ENCODE measurements at places on chromosomes 4 and X.

DNA sequence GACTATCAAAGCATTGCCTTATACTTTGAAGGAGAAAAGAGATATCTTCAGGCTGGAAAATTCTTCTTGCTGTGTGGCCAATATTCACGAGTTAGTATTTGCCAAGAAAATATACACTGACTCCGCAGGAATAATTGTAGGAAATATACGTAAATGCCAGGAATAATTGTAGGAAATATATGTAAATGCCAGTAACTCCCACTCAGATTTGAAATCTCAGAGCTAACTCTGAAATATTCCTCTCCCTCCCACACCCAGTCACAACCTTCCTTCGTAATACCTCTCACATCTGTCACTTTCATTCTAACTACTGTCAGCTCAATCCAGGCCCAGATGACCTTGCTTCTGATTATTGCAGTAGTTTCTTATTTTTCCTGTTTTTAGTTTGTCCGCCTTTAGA is 73.5 kb downstream of the WDR19 start:
- DNase-seq: peak; percentile 3

- DNase-seq: no peak
Observed at GRCh38 chr4:85522836-85523235, 47.9 kb downstream of the ARHGAP24 start.

- no peak for DNase-seq
Observed at GRCh38 chrX:1181170-1181569, 31.3 kb downstream of the CRLF2 start.

- DNase-seq: no peak
Observed at GRCh38 chr4:87033902-87034301, 99.1 kb downstream of the AFF1 start.

DNA sequence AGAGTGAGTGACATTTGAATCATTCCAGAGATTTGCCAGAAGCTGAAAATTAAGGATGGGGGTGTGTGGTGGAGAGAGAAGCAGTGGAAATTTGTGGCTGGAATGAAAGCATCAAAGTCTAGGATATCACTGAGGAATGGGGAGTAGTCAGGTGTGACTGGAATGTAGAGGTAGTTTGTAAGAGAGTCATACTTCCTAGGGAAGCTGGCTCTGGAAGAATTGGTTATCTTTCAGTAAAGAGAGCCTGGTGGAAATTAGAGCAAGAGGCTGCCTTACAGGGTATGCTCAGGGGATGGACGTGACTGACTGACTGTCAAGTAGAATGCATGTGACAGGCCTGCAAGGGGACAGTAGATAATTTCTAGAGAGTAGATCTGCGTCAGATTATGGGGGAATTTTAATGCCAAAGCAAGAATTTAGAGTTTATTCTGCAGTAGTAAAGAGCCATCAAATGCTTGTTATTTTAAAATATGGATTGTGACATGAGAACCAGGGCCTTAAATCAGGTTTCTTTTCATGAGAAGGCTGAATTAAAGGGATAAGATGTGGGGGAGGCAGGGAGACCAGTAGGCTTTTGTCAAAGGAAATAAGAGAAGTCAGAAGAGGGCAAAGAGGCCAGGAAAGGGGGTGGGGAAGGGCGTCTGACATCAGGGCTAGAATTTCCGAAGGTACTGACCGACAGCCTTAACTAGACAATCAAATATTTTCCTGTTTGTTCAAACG is 109.9 kb downstream of the AFF1 start:
- no peak for DNase-seq

DNA sequence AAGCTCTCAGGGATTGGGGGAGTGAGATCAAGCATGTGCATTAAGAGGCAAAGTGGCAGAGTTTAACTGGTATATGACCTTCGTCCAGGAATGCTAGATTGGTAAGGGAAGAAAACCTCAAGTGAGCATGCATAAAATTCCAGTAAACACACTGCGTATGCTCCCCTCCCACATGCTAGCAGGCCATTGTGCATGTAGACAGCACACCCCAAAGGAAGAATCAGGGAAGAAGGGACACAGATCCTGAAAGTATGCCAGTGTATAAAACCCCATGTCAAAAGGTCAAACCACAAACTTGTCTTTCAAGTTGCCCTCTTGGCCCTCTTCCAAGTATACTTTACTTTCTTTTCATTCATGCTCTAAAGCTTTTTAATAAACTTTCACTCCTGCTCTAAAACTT is 405.2 kb upstream of the CNKSR2 start:
- DNase-seq: no peak

DNA sequence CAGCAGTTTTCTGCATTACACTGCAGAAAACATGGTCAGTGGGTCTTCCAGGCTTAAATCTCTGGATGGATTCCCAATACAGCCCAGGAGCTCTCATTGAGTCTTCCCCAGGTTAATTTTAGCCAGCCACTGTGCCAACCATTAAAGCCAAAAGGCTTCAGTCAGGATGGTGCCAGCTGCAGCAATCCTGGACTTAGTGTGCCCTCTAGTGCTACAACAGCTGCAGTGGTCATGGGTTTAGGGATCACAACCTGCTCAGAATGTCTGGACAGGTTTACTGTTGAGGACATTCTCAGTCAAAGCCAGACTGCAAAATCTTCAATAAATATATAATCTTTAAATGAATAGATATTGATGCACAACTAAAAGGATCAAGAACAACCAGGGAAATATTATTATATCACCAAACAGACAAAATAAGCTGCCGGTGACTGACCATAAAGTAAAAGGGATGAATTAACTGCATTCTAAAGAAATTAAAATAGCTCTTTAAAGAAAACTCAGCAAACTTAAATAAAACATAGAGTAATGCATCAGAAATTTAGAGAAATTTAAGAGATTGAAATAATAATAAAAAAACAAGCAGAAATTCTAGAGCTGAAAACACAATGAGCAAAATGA is 639.9 kb downstream of the SPOCK3 start:
- DNase-seq: peak; percentile 27

All from NCI-H524 (cell line).